ENCODE measurements at places on chromosomes 4 and X.

- no peak for DNase-seq
These were observed 17.5 kb downstream of the BRWD3 start for GRCh38 chrX:80792205-80792604.

DNA sequence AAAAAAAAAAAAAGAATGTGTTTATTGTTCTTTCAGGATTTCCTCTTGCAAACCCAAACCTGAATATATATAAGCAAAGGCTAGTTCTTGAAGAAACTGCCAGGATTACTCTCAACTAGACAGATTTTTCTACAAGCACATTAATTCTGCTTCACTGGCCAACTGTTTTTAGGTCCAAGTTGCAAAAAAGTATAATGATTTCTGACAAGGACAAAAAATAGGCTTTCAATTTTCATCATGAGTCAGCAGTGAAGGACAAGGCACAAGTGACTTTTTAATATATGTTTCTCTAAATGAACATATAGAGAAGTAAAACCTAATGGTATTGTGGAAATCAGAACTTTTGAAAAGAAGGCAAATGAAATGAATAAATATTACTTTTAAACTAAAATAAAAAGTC lies 73.7 kb downstream of the ELOVL6 start:
- DNase-seq, result no peak

DNA sequence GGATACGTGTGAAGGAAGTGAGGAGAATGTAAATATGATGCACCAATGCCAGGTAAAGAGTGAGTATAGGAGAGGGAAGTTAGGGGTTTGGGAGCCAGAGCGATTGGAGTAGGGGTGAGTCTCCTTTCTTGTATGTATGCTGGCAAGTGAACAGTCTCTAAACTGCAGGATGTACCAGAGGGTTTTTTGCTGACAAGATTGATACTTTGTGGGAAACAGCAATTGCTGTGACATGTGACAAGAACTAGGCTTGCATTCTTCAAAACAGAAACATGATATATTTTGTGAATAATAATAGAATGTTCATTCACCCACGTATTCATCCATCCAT lies 706 bp downstream of the CHIC1 start:
- DNase-seq, result no peak

- no peak for DNase-seq
These were observed 17.7 kb upstream of the MAD2L1 start for GRCh38 chr4:120084327-120084726.
